ENCODE measurements at places on chromosomes 2 and 18.

GRCh38 chr2:241944821-241945220 is 75.3 kb downstream of the RTP5 start:
- DNase-seq = no peak

DNA sequence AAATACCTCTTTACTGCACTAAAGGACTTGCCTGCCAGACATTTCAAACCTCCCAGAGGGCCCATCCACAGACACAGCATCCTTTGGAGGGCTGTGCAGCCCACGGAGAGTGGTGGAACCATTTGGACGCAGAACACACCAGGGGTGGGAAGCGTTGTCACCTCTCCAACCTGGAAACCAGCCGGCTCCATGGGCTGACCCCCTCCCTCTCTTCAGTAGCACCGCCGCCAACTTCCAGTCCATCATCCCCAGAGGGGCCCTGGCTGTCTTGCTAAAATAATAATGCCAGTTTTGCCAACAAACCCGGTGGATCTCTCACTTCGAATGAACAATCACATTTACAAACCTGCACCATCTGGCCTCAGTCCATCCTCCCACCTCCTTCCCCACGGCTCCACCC is 203.9 kb downstream of the FBXO15 start:
- DNase-seq = no peak

GRCh38 chr2:18118703-18119102 is 240.2 kb downstream of the KCNS3 start:
- no peak for DNase-seq

- DNase-seq = no peak
Measured at GRCh38 chr2:67899187-67899586, 163.6 kb downstream of the C1D start.

DNA sequence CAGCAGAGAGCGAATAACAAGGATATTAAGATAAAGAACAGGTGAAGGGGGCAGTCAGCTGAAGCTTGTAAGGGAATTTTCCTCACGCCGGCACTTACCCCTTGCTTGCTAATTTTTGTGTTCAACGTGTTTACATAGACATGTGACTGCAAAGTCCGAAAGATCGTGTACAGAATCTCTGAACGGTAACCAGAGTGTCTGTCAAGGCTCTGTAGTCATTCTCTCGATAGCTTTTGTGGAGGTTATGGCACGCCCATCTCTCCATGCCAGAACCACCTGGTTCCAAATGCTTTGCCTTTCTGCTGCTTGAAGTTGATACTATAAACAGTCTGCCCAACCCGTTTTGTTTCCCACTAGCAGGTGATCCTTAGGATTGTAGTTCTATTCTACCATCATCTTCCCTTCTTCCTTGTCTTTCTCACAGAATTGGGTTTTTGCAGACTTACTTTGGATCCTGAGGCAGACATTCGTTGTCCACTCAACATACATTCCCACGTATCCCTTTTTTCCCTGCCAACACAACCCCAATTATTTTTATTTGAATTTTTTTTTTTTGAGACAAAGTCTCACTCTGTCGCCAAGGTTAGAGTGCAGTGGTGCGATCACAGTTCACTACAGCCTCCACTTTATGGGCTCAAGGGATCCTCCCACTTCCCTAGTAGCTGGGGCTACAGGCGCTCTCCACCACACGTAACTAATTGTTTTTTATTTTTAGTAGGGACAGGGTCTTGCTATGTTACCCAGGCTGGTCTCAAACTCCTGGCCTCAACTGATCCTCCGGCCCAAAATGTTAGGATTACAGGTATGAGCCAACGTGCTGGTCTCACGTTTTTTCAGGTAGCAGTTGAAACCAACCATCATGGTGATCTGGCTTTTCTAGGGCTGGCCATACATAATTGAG is 1.3 kb upstream of the USP34 start:
- DNase-seq = no peak

All from stimulated activated CD4-positive, alpha-beta T cell treated with anti-CD3 and anti-CD28 coated beads, Interleukin-12 subunit alpha, Interleukin-12 subunit beta, amount 100 ng/mL, for 4 hours (primary cell).